Fibroblast of villous mesenchyme (primary cell): ENCODE measurements at places on chromosomes 5 and 9. TPM values are rescaled to one million over a fixed set of nuclear protein-coding genes. Genes with fewer than 3 reads are reported as not detected.
A peak's percentile ranks its signal among the peaks of the same experiment; 100 is the strongest.

The SHISAL2B gene
- total RNA-seq: not detected in 2 replicates

The HTR4 gene
- total RNA-seq: not detected in 2 replicates

The PCAT7 gene
- total RNA-seq: 0.43 and 0.64 TPM in 2 replicates

The ZNG1A gene
- total RNA-seq: 22.5 and 29.6 TPM in 2 replicates

The SPDL1 gene
- 25.4 and 44.0 TPM in 2 replicates for total RNA-seq

The GRM6 gene
- total RNA-seq: not detected in 2 replicates

The ITK gene
- total RNA-seq: 1.3 TPM in 1 of 2 replicates, not detected in the other

The ADAMTSL1 gene
- total RNA-seq: 3.0 and 10.0 TPM in 2 replicates

The ADRA1B gene
- under 0.01 and 0.43 TPM in 2 replicates for total RNA-seq

The IFNA21 gene
- not detected in 2 replicates for total RNA-seq

The HDAC3 gene
- 49.0 and 53.5 TPM in 2 replicates for total RNA-seq

The CSF2 gene
- total RNA-seq: 0.43 TPM in 1 of 2 replicates, not detected in the other

The NPR2 gene
- total RNA-seq: 16.4 and 19.9 TPM in 2 replicates

The HAPLN1 gene
- 0.43 and 3.9 TPM in 2 replicates for total RNA-seq

GRCh38 chr5:168162464-168162863 lies 129.0 kb upstream of the WWC1 start:
- no peak for DNase-seq

DNA sequence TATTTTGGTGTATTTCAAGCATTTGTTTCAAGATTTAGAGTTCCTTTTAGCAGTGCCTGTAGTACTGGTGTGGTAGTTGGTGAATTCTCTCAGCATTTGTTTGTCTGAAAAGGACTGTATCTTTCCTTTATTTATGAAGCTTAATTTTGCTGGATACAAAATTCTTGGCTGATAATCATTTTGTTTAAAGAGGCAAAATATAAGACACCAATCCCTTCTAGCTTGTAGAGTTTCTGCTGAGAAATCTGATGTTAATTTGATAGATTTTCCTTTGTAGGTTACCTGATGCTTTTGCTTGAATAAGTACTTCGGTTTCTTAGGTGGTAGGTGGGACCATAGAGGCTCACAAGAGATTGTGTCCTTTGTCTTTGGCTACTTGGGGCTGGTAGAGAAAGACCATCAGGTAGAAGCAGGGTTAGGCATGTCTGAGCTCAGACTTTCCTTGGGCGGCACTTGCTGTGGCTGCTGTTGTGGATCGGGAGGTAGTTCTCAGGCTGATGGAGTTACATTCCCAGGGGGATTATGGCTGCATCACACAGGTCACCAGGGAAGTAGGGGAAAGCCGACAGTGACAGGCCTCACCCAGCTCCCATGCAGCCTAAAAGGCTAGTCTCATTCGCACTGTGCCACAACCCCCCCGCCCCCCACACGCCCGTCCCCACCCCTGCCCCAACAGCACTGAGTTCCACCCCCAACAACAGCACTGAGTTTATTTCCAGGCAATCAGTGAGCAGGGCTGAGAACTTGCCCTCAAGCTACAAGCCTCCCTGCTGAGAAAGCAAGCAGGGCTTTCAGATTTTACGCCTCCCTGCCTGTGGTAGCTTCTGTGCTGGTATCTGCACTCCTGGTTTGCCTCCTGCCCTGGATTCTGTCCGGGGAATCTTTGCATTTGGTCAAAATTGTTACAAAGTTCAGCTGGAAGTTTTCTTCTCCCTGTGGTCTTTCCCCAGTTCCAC lies 127.1 kb upstream of the GLRA1 start:
- no peak for DNase-seq

DNA sequence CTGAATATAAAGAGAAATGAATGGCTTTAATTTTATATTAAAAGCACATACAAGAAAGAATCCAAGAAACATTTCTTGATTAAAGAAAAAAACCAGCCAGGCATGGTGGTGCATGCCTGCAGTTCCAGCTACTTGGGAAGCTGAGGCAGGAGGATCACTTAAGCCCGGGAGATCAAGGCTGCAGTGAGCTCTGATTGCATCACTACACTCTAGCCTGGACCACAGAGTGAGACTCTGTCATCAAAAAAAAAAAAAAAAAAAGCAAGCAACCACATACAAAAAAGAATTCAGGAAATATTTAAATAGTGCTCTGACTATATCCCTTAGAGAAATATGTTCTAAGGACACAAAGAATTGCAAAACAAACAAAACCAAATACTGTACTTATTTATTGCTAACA lies 2.5 kb upstream of the PLAC8L1 start:
- peak; percentile 26 for DNase-seq

- DNase-seq: no peak
These were observed 659 bp downstream of the RAI14 start for GRCh38 chr5:34656700-34657273.

- peak; percentile 92 for DNase-seq
These were observed at the start of gene PTGR1 for GRCh38 chr9:111599092-111599954. TSS of gene PTGR1 (minus strand) at chr9:111599647. CDS start at chr9:111597422, 2,225 bp downstream.

DNA sequence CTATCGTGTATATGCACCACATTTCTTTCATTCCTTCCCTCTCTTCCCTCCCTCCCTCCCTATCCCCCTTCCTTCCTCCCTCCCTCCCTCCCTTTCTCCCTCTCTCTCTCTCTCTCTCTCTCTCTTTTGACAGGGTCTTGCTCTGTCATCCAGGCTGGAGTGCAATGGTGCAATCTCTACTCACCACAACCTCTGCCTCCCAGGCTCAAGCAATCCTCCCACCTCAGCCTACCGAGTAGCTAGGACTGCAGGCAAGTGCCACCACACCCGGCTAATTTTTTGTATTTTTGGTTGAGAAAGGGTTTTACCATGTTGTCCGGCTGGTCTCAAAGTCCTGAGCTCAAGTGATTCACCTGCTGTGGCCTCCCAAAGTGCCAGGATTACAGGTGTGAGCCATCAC lies 1.1 kb upstream of the ANKS6 start:
- no peak for DNase-seq

DNA sequence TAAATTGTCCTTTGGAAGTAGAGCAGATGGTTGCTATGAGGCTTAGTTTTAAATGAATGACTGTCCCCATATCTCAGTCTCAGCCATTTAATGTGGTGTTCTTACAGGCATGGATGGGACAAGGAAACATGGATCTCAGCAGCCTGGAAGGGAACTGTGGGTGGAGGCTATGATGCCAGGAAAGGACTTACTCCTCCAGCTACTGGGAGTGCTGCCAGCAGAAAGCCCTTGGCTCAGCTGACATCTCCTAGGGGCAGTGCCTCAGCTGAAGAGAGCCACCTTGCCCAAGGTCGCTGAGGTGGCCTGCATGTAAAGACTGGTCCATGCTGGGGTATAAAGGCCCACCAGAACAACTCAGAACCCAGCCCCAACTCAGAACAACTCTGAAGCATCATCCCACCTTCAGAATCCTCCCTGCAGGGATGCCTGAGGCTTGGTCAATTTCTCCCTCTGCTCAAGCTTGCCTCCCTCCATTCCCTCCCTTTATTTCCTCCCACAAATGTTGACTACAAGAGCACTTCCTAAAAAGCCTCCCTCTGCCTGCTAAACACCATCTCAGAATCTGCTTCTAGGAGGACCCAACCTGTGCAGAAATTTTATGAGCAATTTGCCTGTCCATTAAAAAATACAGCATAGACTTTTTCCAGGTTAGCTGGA lies 1.8 kb upstream of the PDE8B start:
- DNase-seq: no peak

DNA sequence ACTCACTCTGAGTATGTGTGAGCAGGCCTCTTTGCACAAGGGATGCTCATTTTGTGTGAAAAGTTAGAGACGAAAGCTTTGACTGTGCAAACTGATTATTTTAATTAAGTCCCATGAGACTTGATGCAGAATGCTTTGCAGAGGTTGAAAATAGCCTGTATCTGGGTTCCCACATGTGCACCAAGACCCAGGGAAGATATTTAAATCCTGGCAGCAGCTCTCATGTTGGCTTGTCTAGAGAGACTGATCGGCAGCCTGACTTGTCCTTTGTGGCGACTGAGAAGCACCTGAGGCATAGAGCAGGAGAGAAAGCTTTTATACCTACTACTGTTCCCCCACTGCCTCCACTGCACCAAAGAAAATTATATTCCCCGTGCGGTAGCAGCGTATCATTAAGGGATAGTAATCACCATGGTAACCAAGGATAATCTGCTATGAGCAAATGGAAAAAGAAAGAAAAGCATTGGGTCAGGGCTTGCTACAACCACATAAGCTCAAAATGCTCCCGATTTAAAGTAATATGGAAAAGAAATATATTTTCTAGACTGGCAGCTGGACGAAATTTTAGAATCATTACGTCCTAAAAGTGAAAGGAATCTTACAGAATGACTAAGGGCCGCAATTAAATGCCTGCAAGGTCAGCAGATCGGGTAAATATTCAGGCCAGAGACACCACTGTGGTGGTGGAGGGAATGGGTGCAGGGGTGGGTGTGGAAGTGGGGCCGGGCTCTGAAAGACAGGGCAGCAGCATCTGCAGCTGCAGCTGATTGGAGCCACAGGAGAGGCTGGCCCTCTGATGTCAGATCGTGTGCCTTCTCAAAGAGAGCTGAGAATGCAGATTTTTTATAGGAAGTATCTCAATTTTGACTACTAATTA lies 135.3 kb upstream of the EPB41L4A start:
- no peak for DNase-seq

GRCh38 chr9:134217431-134218210 lies 53.3 kb upstream of the RNU6ATAC start:
- DNase-seq: no peak

GRCh38 chr5:61052882-61053281 lies 107.9 kb downstream of the NDUFAF2 start:
- peak; percentile 86 for DNase-seq

DNA sequence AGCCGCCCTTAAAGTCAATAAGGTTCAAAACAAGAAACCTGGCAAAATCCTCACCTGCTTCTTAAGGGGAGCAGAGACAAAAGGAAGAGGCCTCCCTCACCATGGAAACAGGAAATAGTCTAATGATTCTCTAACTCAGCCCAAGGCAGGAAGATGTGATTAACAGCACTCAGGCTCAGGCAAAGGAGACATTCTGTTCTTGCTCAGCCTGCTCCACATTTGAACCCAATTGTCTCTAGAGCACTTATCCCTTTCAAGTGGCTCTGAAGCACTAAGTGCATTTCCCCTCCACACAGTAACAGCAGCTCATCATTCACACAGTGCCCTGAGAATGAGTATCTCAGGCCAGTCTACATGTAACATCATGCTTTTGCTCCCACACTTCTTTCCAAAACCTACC lies 72.3 kb downstream of the NIPSNAP3B start:
- DNase-seq: no peak

- DNase-seq: peak; percentile 81
These were observed 232.3 kb downstream of the GAS1 start for GRCh38 chr9:86714999-86715398.

GRCh38 chr5:143664623-143665022 lies 147.3 kb upstream of the HMHB1 start:
- DNase-seq: peak; percentile 17

- no peak for DNase-seq
These were observed 103.3 kb downstream of the SVEP1 start for GRCh38 chr9:110476251-110476650.

GRCh38 chr9:135268031-135268430 lies 180.6 kb downstream of the OLFM1 start:
- no peak for DNase-seq

DNA sequence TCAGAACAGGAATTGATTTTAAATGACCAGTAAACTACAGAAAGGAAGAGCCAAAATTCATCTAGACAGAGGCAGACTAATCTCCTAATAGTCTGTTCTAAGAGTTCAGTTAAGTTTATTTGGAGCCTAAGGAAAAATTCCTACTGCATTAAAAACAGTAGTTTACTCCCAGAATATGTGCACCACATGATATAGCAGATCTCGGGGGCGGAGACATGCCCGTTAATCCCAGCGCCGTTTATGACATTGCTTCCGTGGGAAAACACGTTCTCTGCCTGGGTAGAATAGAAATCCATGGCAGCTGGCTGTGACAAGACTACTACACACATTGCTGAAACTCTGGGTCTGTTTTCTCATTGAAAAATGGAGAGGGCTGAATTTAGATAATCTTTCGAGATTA lies 11.4 kb downstream of the HABP4 start:
- peak; percentile 86 for DNase-seq

DNA sequence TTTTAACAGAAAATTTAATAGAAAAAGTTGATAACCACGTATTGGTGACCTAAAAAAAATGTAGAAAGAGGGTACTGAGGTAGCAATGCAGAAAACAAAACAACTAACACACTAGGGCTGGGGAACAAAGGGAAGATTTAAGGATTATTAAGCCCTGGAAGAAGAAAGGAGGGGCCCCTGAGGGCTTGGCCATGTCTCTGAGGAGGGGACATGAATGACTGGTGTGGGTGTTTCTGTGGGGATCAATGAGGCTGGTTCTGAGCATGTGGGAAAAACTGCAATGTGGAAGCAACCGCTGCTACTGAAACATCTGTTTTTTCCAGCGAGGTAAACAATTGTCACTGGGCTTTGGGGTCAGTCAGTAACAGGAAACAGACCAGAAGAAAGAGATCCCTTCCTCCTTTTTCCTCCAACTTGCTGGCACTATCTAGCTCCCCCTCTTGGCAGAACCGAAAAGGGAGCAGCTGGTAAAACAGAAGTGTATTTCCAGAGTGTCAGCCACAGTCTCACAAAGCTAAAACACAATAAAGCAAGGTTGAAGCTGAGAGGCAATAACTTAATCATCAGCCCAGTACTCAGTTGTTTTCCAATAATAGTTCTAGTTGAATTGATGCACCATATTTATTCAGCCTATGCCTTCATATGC lies 48.3 kb downstream of the ATPSCKMT start:
- DNase-seq: peak; percentile 14

- peak; percentile 26 for DNase-seq
These were observed 1.1 kb downstream of the HNRNPA0 start for GRCh38 chr5:137752905-137753690.

- no peak for DNase-seq
These were observed 7.5 kb downstream of the RABGAP1 start for GRCh38 chr9:122948313-122948712.

DNA sequence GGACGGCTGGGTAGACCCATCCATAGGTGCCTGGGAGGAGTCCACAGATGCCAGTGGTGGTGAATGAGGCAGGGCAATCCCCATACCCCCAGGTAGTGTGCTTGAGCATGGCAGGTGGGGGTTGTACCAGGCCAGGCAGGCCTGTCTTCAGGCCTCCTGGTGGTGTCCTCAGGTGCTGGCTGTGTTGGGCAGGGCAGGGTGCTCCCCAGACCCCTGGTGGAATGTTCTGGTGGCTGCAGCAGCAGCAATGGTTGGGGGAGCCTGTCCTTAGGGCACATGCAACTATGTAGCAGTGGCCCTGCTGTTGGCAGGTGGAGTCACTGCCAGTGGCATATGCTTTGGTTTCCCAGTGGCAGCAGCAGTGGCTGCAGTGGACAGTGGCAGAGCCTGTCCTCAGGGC lies 10.0 kb downstream of the ALG2 start:
- no peak for DNase-seq

DNA sequence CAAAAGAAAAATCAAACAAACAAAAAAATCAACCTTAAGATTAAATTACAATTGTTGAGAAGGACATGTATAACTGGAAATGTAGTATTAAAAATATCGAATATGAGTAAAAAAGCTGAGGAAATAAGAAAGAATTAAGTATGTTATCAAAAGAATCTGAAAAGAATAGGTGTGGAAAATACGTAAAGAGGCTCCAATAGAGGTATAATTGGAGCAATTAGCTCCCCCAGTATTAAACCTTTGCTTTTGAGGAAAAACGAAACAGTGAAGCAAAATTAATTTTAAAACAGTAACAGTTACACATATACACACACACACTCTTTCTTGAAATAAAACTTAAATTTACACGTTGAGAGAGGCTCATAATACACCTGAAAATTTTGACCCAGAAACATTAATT lies 578.7 kb upstream of the ADAMTS16 start:
- no peak for DNase-seq

- DNase-seq: no peak
These were observed 89.3 kb downstream of the COL5A1 start for GRCh38 chr9:134730761-134731496.
